ENCODE measurements at places on chromosomes 12 and 14.
A peak's percentile ranks its signal among the peaks of the same experiment; 100 is the strongest.

DNA sequence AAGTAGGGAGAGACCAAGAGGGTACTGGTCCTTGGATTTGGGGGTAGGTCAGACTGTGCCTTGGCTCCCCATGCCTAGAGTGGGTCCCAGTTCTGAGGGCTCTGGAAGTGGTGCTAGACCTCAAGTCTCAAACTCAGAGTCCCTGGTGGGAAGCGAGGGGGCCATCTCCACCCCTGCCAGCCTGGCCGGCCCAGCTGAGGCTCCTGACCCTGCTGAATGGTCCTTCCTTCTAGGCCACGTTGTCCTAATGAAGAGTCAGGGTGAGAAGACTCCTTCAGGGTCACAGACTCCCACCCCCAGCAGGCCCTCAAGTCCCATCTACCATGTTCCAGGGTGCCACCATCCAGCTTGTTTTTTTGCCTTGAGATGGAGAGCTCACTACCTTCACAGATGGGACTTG lies 12.9 kb downstream of the SERPINA6 start:
- no peak for ATAC-seq

DNA sequence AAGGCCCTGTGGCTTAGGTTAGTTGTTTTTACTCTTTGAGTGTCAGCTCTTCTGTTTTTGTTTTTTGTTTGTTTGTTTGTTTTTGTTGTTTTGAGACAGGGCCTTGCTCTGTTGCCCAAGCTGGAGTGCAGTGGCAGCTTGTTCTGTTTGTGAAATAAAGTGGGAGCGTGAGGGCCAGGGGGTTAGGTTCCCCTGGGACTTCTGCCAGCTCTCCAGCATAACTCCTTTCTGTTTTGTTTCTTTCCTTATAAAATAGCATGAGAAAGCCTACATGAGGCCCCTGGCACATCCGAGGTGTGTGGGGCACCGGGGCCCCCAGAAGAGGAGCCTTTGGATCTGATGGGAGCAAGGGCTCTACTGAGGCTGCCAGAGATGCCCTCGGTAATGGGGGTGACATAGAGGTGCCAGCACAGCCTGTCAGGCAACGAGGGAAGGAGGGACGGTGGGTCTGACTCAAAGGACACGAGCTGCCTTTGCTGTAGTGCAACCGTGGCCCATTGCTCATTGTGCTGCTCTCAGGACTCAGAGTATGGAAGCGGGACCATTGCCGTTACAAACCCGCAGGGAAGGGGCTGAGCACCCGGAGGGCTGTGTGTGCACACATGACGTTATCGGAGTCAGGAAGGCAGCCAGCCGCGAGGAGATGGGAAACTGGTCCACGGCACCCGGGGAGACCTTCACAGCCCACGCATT lies 9.1 kb upstream of the SERPINA11 start:
- ATAC-seq: no peak

DNA sequence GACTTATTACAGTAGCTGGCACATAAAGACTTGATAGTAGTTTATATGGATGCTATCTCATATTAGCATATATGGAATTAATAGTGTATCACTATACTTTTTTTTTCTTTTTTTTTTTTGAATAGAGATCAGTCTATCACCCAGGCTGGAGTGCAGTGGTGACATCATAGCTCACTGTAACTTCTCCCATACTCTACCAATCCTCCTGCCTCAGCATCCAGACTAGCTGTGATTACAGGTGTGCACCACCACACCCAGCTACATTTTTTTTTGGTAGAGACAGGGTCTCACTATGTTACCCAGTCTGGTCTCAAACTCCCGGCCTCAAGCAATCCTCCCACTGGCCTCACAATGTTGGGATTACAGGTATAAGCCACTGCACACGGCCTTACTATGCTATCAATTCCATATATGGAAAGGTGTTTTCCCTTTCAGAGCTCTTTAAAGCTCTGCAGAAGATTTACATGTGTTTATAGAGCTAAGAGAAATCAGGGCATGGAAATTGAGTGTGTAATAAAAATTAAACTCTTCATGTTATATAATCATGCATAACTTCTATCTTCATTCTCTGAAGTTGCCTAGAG lies 1.8 kb upstream of the TBK1 start:
- ATAC-seq: no peak

DNA sequence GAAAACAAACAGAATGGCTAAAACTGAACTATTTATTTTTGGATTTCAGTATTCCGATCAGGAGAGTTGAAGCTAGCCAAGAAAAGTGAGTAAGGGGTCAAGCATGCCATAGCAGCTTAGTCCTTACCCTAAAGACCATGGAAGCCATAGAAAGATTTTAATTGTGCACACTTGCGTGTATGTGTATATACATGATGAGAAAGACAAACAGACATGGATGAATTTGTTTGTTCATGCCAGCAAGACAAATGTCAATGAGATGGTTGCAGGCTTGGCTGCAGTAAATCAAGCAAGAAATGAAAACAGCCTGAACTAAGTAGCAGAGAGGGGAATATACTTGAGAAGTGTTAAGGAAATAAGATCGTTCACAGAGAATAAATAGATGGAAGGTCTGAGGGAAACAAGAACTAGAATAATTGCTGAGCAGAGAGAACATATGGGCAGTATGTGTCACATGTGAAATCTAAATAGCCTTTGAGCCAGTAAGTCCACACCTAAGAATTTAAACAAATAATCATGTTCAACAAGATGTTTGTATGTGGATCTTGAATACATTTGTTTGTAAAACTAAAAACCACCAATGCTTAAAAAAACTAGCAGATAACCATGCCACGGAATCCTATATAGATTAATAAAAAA lies 14.8 kb downstream of the SNW1 start:
- ATAC-seq: peak; percentile 49

Data from motor neuron (in vitro differentiated cells).